ENCODE measurements at places on chromosomes 7 and 10. TPM values are rescaled to one million over a fixed set of nuclear protein-coding genes. Genes with fewer than 3 reads are reported as not detected.

DNA sequence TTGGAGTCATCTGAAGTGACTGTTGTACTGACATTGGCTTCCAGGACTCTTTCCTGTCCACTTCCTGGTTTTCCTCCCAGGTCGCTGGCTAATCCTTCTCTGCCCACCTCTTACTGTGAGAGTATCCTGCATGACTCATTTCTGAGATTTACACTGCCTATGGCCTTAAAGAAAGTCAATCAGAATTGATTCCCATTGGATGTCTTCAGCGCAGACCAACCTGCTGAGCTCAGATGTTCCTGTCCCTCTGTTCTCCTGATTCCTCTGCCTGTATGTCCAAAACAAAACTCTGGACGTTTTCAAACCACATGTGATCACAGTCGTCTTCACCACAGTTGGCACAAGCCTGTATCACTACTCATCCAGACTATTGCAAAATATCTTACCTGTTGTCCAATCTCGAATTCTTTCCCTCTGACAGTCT lies 262.1 kb downstream of the CREB5 start:
- DNase-seq, result no peak

GRCh38 chr10:5464546-5464945 lies 34.8 kb downstream of the CALML5 start:
- DNase-seq, result no peak

GRCh38 chr10:105843786-105844185 lies 1202.7 kb downstream of the SORCS3 start:
- no peak for DNase-seq

- no peak for DNase-seq
Measured at GRCh38 chr10:117257721-117258120, 16.8 kb downstream of the SLC18A2 start.

- no peak for DNase-seq
Measured at GRCh38 chr10:63421591-63421990, 44.2 kb downstream of the JMJD1C start.

GRCh38 chr7:50376056-50376820 lies 71.7 kb downstream of the IKZF1 start:
- no peak for DNase-seq

GRCh38 chr10:48589266-48589665 lies 15.6 kb downstream of the ARHGAP22 start:
- DNase-seq, result no peak

DNA sequence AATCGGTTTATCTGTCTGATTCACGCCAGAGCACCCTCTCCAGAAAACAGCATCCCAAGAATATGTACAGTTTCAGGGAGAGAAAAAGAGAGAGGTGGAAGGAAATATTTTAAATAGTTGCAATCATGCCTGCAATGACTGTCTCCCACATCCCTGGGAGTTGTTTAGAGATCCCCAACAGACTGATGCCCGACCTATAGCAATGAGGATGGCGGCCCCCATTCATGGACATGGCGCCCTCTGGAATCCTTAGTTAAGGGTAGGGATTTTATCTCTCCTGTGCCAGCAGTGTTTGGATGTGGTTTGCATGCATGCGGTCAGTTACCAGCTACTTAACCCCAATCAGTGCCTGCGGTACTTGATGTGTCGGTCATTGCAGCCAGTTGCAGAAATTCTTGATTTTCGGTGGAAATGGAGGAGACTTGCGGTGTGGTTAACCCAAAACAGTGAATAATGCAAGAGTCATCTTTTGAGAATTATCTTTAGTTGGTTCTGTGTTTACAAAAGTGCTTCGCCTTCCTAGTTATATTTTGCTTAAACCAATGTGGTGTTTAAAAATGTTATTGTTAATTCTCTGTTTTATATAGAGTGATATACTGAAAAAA lies 186.0 kb upstream of the TCF7L2 start:
- DNase-seq, result no peak

GRCh38 chr10:43322769-43323168 lies 48.7 kb upstream of the FXYD4 start:
- DNase-seq, result peak; percentile 95

DNA sequence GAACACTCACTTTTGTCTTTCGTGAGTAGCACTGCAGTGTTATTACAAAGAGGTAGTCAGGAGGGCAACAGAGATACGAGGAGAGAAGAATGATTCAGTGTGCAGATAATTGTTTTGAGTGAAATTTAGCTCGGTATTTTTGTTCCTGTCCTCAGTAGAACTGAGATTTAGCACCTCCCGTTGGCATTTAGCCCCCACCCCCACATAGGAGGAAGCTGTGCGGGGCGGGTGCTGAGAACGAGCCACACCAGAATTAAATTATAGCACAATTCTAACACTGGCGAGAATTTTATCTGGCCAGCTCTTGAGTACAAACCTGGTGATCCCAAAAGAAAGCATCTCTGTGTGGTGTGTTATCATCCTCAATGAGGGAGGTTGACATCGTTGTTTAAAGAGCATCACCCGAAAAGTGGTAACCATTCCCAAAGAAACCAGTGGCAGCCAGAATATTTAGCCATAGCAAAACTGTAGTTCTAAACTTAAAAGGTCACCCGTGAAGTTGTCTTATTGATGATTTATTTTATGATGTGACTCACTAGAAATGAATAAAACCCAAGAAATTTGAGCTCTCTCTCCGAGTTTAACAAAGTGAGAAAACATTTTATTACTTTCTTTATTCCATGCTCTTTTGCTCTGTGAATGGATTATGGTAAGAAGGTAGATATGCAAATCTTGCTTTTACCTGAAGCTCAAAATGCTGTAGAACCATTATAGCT lies 612.2 kb downstream of the SUGCT start:
- no peak for DNase-seq

DNA sequence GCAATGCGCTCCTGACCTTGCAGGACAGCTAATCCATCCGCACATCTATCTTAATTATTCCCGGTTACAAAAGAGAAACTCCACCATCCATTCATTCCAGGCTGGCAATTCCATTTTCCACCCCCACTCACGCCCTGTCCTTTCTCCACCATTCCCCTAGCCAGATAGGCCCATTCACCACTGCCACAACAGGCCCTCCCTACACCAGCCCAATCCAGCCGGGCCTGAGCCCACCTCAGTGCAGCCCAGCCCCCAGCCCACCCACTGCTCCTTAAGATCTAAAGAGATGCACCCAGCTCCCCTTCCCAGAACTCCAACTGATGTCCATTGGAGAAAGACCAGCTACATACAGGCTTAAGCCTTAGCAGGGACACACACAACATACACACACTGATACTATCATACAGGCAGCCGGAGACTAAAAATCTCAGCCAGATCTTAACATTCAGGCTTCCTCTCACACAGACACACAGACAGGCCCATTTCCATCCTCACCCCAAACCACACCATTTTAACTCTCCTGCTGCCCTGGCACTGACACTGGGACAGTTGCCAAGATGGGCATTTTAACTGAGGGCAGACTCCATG lies 38.0 kb upstream of the PAX2 start:
- no peak for DNase-seq

DNA sequence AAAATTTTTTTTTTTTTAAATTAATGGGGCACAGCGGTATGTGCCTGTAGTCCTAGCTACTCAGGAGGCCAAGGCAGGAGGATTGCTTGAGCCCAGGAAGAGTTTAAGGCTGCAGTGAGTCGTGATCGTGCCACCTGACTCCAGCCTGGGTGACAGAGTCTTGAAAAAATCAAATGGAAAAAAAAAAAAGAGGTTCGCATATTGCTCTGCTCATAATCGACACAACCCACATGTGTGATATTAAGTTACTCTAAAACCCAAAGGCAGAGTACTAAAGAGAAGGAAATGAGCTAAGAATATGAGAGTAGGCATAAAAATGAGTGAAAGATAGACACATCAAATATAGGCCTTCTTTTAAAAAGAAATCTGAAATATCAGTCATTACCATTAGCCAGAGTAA lies 66.3 kb downstream of the IGF2BP3 start:
- no peak for DNase-seq

DNA sequence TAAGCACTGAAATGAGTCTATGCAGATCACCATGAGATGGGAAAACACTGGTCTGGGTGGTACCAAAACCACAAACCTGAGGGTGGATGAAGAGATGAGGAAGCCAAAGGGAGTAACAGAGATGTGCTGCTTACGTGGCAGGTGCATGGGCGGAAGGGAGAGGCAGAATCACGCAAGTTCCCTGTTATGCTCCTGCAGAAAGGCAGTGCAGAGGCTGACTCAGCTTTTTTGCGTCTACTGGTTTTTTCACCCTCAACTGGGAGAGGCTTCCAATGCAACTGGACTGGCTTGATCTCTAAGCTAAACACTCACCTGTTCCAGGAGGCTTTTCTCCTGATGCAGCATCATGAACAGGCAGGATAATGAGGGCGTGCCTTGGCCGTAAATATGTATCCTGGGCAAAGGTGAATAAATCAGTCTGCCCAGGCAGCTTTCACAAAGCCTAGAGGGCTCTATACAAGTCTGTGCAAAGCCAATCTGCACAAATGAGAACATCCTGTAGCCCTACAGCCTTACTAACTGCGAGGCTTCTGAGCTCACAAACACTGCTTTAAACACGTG lies 95.4 kb upstream of the AFAP1L2 start:
- peak; percentile 92 for DNase-seq

- DNase-seq, result peak; percentile 86
Measured at GRCh38 chr7:22356701-22357310, at the start of gene RAPGEF5. Gene RAPGEF5, minus strand, starts transcription at chr7:22357154. Its CDS starts 94 bp downstream, at chr7:22357060.

DNA sequence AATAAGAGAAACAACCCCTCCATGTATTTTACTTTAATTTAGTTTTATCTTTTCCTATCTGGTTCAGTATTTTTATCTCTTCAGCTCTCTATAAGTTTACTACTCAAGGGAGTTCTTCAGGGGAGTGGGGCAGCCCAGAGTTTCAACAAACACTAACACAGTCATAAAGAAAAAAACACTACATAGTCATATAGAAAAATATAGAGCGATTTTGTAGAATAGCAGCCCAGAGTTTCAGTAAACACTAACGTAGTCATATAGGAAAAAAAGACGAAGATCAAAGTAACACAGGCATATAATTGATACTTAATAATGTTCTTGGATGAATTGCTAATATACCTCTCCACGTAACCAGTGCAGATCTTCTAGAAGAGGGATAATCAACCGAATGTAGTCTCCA lies 54.7 kb downstream of the PON1 start:
- no peak for DNase-seq

DNA sequence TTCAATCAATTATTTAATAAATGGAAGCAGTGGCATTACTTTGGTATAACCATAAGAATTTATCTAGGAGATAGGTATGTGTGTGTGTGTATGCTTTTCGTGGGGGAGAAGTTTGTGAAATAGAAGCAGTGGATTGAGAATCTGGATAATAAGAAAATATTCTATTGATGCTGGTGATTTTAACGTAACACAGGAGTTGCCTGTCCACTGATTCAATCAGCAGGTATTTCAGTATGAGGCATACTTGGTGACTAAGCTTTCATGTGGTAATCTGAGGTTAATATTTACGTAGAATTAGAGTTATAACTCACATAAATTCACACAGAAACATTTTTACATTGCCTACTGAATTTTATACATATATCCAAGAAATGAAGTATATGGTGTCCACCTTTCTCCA lies 568.0 kb downstream of the ZWINT start:
- DNase-seq, result no peak

DNA sequence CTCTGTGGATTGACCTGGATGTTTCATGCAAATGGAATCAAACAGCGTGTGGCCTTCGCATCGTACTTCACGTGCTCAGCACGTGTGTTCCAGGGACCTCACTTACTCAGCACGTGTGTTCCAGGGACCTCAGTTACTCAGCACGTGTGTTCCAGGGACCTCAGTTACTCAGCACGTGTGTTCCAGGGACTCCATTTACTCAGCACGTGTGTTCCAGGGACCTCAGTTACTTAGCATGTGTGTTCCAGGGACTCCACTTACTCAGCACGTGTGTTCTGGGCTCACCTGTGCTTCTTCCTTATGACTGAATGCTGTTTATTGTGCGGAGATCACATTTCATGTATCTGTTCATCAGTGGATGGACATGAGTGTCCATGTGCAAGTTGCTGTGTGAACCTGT lies 22.0 kb downstream of the INPP5A start:
- DNase-seq, result no peak

DNA sequence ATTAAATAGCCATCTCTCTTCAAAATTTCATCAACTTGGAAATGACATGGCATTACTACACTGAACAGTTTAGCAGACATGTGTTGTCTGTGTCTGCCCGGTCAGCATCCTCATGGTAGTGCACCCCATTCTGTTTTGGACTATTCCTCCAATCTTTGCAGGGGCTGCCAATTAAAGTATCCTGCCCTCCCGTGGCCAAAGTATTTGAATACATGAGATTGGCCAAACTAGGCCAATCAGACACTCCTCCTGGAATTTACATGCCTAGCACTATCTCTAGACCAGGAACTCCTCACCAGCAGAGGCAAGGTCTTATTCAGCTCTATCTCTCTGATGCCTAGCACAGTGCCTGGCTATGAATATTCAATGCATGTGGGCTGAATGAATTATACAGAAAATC lies 4.4 kb downstream of the SHTN1 start:
- DNase-seq, result no peak

GRCh38 chr7:26319636-26320035 lies 28.0 kb downstream of the SNX10 start:
- DNase-seq, result no peak

GRCh38 chr7:33807779-33808482 lies 97.4 kb upstream of the BMPER start:
- no peak for DNase-seq

GRCh38 chr7:100367676-100368613 lies 5.3 kb upstream of the PILRA start:
- DNase-seq, result no peak

GRCh38 chr7:106258789-106259188 lies 26.0 kb downstream of the NAMPT start:
- DNase-seq, result no peak

DNA sequence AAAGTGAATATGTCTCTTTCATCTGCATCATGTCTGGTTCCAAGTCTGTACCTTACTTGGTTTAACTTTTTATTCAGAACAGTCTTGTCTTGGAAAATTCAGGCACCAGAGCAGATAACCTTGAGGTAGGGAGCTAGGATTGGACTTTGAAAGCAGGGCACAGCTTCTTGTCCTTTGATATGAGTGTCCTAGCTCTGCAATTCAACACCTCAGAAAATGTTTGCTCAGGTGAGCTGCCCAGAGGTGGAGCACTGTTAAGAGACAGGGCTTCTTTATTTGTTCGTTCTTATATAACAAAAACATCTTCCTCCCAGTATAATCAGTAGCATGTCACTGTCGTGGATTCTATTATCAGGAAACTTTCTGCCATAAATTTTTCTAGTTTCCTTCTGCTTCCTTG lies 118.3 kb downstream of the LRRC4 start:
- DNase-seq, result no peak

Gene ANKIB1
- 82.5 TPM for total RNA-seq

Gene GPRIN2
- total RNA-seq, result 79.9 TPM

Gene MBL2
- not detected for total RNA-seq

Gene GRM8
- total RNA-seq, result not detected

Gene RADIL
- 6.6 TPM for total RNA-seq

Gene VAX1
- total RNA-seq, result not detected

Gene PSD
- 14.3 TPM for total RNA-seq

Gene BHLHA15
- 9.9 TPM for total RNA-seq

Gene CARD11
- total RNA-seq, result 7.5 TPM

Gene FRMD4A
- total RNA-seq, result 4.9 TPM

Gene GTF2IRD2
- total RNA-seq, result 17.9 TPM

Measured in Peyer's patch (tissue), 4 donors.